ENCODE measurements at places on chromosomes 1 and 21.

- no peak for DNase-seq
Observed at GRCh38 chr1:12619792-12620487, 1.9 kb upstream of the DHRS3 start.

DNA sequence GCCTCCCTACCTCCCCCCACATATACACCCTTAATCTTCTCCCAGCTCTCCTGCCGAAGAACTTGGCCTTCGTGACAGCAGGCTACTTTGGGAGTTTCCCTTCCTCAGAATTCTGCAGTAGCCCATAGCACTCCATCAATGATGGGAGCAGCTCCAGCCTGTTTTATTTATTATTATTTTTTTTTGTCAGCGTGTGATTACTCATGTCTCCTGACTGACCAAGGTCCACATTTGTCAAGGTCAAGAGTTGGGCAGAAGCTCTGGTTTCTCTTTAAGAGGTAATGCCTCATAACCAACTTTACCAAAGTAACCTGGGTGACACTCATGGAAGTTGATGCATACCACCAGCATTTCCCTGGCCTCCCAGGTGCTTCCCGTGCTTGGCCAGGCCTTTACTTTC is 125.4 kb downstream of the ZZZ3 start:
- DNase-seq = no peak

- no peak for DNase-seq
Observed at GRCh38 chr1:159208175-159208825, 3.6 kb downstream of the ACKR1 start.

GRCh38 chr1:62229468-62229867 is 34.8 kb downstream of the L1TD1 start:
- DNase-seq = no peak

DNA sequence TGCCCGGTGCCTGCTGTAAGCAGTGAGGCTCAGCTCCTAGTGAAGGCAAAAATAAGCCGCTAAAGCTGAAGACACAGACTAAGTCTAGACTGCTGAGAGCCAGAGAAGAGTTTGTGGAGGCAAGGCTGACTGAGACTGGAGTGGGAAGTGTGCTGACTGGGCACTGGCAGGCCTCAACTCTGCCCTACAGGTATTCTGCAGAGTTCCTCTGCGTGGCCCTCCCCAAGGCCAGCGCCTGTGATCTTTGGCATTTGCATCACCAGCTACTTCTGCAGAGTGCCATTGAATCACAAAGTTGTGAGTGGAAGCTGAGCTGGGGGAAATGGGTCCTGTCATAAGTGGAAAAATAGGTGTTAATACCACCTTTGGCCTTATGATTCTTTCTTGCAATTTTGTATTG is 905.7 kb downstream of the PLA2G4A start:
- DNase-seq = no peak

DNA sequence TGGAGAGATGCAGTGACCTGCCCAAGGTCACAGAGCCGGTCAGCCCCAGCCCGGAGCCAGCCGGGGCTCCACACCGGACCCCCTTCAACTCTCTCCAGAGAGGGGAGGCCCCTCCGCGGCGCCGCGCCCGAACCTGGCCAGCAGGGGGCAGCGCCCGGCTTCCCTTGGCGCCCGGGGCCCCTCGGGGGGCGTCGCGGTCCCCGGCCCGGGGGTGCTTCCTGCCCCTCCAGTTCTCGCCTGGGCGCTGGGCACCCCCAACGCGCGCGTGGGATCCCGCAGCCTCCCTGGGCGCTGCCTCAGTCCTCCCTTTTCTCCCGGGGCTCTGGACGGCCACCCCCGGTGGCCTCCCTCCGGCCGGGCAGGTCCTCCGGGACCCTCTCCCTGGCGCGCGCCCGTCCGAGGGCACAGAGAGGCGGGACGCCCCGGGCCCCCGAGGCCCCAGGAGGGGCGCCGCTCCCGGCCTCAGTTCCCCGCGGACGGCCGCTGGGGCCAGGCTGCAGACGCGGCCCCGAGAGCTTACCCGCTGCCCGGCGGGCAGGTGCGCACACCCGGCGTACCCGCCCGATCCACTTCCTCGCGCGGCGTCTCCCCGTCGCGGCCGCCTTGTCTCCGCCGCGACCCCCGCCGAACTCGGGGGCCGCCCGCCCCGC is 406 bp downstream of the HTR1D start:
- no peak for DNase-seq
